ENCODE measurements at places on chromosomes 1 and 21. TPM values are rescaled to one million over a fixed set of nuclear protein-coding genes. Genes with fewer than 3 reads are reported as not detected.
A peak's percentile ranks its signal among the peaks of the same experiment; 100 is the strongest.

DNA sequence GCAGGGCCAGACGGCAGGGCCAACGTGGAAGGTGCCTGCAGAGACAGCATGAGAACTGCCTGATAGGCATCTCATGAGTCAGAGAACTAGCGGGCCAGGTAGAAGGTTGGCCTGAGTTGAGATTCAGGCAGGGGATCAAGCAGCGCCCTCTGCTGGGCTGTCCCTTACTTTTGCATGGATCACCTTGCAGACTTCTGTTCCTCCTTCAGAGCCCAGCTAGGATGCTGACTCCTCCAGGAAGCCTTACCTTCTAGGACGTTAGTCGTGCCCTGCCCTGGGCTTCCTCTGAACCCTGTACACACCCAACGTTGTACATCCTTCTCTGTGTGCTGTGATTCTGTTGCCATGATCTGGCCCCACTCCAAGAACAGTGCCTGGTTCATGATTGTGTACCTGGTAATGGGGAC lies 231.3 kb upstream of the VAMP3 start:
- peak; percentile 34 for DNase-seq

- DNase-seq: no peak
Observed at GRCh38 chr1:151401125-151401788, 1.9 kb downstream of the PSMB4 start.

DNA sequence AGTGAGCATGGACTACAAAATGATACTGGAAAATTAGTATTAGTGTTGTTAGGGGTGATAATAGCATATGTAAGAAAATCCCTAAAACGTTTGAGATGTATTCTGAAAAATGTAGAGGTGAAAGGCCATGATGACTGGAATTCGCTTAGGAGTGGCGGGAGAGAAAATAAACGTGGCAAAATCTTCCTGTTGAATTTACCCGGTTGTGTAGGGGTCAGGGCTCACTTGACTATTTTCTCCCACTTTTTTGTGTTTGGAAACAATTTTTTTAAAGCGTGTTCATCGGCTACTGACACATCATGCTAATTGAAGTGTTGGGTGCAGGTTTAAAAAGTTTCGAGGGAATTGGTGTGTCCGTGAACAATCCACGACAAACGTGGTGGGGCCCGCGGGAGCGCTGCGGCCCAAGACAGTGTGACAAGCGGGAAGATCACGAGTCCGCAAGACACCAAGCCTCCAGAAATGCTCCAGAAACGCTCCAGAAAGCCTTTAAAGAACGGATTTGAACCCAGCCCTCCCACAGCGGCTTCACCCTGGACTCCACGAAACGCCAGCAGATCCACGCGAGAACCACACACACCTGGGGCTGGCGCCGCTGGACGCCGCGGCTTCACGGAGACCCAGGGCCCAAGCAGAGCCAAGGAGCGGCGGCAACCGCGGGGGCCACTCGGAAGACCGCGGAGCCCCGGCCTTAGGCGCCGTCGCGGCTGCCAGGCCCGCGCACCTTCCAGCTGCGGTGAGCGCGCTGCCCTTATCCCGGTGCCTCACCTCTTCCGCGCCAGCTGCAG lies 573 bp downstream of the PSMG1 start:
- DNase-seq: peak; percentile 45

The WDR64 gene
- polyA plus RNA-seq: not detected

The NPHS2 gene
- not detected for polyA plus RNA-seq

The LEFTY2 gene
- 0.03 TPM for polyA plus RNA-seq

DNA sequence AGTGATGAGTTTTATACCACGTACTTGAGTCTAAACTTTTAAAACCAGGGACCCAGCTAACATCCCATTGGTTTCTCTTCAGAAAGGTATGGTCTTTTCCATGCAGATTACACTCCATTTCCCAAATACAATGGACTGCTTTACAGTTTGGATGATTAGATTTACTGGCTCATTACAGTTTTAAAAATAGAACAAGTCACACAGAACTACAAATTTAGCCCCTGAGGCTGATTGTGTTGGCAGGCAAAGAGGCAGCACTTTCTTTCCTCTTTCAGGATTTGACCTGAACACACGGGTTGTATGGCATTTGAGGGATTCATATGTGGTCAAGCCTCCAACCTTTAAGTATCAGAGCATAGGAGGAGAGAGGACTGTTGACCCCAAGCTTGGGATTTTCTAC lies 21.8 kb upstream of the VTCN1 start:
- no peak for DNase-seq

The GBP5 gene
- polyA plus RNA-seq: not detected

GRCh38 chr1:156502894-156503697 lies 2.5 kb upstream of the MEF2D start:
- peak; percentile 97 for DNase-seq

The VWA5B1 gene
- polyA plus RNA-seq: not detected

The UTP25 gene
- 6.6 TPM for polyA plus RNA-seq

- no peak for DNase-seq
Observed at GRCh38 chr1:52867087-52867863, 24.7 kb downstream of the ZYG11A start.

DNA sequence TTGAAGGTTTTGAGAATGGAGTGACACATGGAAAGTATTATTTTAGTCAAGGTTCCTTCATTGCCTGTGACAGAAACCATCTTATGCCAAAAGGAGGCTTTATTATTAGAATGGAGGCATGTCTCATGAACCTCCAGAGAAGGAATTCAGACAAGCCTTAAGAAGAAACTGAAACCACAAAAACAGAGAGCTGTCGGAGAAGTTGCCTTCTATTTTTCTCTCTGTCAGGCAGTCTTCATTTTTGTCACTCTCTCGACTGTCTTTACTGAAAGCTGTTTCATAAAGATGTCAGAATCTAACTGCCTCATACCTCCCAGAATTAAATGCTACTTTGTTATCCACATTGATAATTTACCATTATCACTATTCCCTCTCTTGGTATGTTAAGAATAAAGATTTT lies 434.7 kb upstream of the ADGRL4 start:
- no peak for DNase-seq

DNA sequence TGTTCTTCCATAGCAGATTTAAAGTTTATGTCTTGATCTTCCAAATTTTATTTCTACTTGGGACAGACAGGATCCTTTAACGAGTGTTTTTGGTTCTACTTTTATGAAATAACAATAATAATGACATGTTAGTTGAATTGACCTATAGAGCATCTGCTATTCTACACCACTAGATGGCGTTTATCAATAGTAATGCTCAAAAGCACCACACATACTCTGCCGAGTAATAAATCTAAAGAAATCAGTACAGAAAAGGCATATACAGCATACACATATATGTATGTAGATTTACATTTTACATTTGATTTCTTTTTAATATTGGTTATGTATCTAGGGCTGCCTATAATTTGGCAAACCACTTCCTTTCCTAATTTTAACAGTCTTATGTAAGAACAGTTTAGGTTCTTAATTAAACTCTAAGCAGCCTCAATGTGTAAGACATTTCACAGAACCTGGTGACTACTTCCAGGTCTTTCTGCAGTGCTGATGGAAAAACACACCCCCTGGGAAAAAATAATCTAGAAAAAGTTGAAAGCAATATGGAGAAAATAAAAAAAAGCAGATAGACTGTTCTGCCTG lies 5.9 kb upstream of the SIPA1L2 start:
- DNase-seq: peak; percentile 59

GRCh38 chr1:150233359-150234308 lies 2.3 kb downstream of the ANP32E start:
- DNase-seq: peak; percentile 29

GRCh38 chr21:32779983-32780382 lies 8.4 kb upstream of the PAXBP1 start:
- DNase-seq: no peak

DNA sequence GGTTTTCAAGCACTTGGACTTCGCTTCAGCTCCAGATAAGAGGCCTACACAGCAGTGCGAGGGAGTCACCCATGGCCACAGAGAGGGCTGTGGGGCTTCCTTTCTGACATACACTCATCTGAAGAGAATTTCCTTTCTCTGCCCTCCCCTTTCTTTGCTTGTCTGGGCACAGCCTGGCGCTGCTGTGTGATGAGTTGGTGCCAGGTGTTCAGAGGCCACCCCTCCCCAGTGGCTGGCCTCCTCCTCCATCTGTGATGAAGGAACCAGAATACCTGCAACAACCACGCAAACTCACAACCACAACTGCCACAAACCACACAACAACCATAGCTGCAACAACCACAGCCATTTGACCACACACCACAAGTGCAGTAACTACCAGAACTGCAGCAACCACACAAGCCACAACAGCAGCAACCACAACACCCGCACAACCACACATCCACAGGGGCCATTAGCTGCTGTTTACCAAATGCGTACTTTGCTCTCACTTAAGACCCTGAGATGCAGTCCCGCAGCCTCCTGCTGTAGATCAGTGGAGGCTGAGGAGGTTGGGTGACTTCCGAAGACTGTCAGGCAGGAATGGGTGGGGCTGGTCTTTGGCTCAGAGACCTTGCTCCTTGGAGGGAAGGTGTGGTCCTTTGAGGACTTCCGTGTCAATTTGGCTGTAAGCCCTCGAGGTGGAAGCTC lies 71.1 kb downstream of the IER5 start:
- peak; percentile 78 for DNase-seq

- peak; percentile 8 for DNase-seq
Observed at GRCh38 chr21:44989537-44989886, 49.7 kb downstream of the SLX9 start.

DNA sequence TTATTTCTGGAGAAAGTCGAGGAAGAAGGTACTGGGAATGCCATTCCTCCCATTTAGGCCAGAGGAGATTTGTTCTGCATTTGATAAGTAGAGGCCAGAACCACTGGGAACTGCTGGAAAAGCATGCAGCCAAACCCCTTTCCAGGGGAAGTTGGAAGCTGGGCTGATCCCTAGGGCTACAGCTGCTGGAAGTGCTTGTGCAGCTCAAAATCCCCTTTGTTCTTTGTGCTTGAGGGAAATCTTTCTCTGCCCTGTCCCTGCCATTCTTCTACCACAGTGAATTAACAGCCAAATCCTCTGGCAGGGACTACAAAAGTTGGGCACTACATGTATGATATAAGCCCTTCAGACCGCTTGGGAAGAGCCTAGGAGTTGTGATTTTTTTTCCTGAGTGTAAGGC lies 734.1 kb downstream of the LRRIQ3 start:
- DNase-seq: no peak

The CENPF gene
- 6.4 TPM for polyA plus RNA-seq

- peak; percentile 39 for DNase-seq
Observed at GRCh38 chr1:224472806-224473205, 38.2 kb upstream of the WDR26 start.

DNA sequence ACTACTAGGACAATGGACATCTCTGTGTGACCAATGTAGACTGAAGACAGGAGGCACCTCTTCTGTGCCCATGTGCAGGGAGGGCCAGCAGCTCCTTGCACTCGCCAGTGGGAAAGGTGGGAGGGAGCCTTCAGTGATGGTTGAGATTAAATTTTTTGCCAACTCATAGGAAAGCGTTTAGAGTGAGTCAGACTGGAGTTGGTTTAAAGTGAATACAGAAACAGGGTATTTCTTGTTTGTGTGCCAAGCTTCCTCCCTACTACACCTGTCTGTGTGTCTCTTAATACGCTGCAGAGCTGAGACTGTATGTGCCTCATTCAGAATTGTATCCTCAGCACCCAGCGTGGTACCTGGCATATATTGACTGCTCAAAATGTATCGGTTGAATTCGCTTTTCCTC lies 13.5 kb upstream of the COL16A1 start:
- DNase-seq: no peak

- no peak for DNase-seq
Observed at GRCh38 chr1:70667494-70668170, 256.6 kb downstream of the CTH start.

The ZNF593 gene
- 71.0 TPM for polyA plus RNA-seq

GRCh38 chr1:186775036-186775435 lies 53.7 kb upstream of the PLA2G4A start:
- DNase-seq: no peak

The TMEM81 gene
- polyA plus RNA-seq: 1.5 TPM

GRCh38 chr1:203572134-203572625 lies 54.5 kb upstream of the ATP2B4 start:
- no peak for DNase-seq

GRCh38 chr1:159851407-159851806 lies 11.1 kb downstream of the VSIG8 start:
- DNase-seq: no peak

DNA sequence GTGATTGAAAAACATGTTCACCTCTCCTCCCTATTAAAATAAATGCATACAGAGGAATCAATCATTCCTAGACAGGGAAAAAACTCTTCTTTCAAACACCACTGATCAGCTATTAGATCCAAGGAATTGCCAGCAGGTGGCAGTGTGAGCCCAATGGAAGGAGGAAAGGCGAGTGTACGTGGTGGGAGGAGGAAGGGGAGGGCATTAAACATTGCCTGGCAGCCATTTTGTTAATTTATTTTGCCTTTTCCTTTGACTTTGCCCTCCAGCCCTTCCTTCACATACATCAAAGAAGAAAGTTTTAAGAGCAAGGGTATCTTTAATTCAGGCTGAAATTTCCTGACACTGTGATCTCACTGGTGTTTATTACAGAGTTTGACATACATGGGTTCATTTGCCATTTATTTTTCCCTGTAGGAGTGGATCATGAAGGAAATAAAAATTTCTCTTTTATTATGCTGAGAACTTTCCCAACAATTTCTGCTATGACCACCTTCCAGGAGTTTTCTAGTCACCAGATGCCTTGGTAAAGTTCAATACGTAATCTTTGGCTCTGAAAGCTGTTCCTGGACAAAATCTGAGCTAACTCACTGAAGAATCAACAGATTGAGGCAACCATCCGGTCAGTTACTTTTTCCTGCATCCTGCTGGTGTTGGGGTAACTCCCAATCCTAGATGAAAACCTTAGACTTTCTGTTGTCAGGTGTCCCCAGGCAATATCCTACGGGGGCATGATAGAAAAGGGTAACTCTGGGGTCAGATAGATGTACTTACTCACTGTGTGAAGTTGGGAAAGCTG lies 1.9 kb upstream of the GNAI3 start:
- peak; percentile 88 for DNase-seq

DNA sequence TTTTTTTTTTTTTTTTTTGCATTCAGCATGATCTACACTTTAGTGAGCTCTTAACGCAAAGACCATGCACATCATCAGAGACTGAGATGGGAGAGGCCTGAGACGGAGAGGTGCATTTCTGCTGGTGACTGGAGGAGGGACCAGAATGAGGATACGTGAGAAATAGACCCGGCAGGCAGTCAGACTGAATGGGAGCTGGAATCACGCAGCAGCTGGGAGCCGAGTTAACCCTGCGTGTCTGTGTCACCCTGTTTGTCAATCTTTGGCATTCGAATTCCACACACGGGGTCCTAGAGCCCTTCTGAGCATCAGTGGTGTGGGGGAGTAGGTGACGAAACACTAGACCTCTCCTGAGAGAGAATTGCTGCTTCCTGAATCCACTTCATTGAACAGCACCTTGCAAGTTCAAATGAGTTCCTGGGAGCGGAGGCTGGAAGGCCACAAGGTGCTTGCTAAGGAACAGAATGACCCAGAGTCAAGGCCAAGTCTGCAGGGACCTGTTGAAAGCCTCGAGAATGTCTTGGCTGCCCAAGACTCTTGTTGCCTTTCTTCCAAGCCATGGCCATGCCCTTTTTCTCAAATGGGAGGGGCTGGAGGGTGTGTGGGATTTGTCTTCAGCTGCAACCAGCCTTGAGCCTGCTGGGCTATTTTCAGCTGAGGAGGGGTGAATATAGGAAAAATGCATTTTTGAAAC lies 123.3 kb downstream of the CNIH3 start:
- no peak for DNase-seq

The KRTAP15-1 gene
- not detected for polyA plus RNA-seq

The GJC2 gene
- polyA plus RNA-seq: 0.75 TPM

GRCh38 chr1:51799372-51799771 lies 79.2 kb downstream of the NRDC start:
- DNase-seq: no peak

The ALPL gene
- 0.92 TPM for polyA plus RNA-seq

GRCh38 chr21:46515109-46515508 lies 56.4 kb downstream of the DIP2A start:
- peak; percentile 75 for DNase-seq
